Activated CD4-positive, alpha-beta memory T cell treated with anti-CD3 and anti-CD28 coated beads, Interleukin-2, amount 10 ng/mL, durations not matched to agents 7 days and 5 days (primary cell): ENCODE measurements at places on chromosomes 1 and 21.

GRCh38 chr1:36559061-36559460 lies 76.3 kb upstream of the CSF3R start:
- no peak for DNase-seq

GRCh38 chr1:112317140-112317539 lies 78.9 kb upstream of the CTTNBP2NL start:
- DNase-seq, result no peak

DNA sequence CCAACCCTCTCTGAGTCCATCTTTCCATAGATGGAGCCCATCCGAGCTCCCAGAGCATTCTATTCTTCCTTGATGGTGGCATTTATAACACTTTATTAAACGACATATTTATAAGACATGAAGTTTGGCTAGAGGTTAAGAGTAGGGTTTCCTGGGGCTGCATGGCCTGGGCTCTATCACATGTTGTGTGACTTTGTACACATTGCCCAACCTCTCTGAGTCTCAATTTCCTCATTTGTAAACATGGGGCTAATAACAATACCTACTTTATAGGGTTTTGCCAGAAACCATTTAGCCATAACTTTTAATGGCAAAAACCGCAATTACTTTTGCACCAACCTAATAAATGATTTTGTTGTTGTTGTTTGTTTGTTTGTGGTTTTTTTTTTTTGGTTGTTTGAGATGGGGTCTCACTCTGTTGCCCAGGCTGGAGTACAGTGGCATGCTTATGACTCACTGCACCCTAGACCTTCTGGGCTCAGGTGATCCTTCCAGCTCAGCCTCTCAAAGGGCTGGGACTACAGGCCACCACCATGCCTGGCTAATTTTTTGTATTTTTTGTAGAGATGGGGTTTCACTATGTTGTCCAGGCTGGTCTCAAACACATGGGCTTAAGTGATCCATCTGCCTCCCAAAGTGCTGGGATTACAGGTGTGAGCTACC lies 13.9 kb upstream of the ASAP3 start:
- no peak for DNase-seq

DNA sequence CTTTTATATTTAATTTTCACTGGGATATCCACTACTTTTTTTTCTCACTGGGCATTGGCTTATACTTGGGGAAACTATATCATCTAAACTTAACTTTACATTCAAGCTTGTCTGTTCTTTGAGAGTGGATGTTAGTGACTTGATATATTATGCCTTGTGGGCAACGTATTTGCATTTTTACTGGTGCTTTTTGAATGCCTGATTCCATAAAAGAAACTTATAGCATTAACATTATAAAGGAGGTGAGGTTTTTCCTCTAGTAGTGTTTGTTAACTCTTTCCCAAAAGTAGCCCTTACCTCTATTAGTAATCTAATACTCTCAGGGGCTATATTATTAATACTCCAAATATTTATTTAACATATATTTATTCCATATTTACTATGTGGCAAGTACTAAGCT lies 416.5 kb downstream of the PLA2G4A start:
- no peak for DNase-seq

- DNase-seq, result no peak
Observed at GRCh38 chr1:88175631-88176226, 508.3 kb upstream of the PKN2 start.

DNA sequence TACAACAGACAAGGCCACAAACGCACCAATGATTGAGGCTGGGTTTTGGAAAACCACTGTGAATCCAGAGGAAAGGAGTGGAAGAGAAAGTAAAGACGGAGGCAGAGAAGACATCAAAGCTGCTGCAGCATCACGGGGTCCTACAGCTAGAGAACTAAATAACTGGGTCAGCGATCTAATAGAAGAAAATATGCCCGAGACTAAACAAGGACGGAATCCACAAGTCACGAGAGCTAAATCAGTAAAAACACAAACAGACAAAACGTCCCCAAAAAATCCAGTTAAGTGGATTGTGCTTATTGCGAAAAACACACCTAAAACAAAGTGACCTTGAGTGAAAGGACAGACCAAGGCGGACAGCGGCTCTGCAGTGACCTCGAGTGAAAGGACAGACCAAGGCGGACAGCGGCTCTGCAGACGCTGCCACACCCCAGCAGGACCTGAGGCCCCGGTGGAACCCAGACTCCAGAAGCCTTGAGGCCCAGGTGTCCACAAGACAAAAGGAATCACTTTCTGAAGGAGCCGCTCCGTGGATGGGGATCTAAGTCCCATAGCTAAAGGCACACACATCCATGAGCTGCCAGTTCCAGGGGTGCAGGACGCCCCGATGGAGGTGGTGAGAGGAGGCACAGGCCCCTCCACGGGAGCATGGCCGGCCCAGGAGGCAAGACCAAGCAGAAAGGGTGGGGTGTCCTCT lies 6.0 kb downstream of the FTCD start:
- no peak for DNase-seq

DNA sequence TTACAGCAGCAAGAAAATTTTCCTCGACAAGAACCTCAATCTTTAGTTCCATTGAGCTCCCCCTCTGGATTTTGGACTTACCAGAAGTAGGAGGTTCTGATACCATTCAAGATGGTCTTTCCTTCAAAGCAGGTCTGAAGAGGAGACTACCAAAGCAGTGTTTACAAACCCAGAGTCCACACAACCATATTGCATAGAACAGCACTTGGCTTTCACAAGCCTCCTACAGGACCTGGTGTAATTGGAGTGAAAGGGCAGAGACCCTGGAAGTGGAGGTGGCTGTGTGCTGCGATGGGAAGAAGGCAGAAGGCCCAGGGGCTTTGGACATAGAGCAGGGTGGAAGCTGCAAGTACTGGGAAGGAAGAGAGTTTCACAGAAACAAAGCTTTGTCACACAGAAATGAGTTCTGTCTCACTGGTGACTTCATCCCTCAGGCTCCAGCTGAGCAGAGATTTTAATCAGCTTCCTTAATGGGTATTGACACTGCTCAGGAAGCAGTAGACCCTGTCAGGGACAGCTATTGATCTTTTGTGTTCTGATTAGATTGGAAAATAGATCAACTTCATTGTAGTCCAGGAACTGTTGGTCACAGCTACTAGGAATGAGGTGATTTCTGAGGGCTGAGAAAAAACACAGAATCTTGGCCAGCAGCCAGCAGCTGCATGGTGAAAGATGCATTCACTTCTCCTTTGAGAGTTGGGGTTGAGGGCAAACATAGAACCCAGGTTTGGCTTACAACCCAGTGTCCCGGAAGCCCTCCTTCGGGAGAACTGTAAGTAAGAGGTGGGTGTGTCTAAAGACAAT lies 124.0 kb downstream of the SYT2 start:
- no peak for DNase-seq

GRCh38 chr1:35633547-35633946 lies 7.8 kb downstream of the PSMB2 start:
- DNase-seq, result no peak

GRCh38 chr1:25758466-25759070 lies 41.4 kb upstream of the SELENON start:
- DNase-seq, result no peak
